ENCODE measurements at places on chromosomes 16 and 17.

- no peak for DNase-seq
These were observed 9.7 kb downstream of the ERN1 start for GRCh38 chr17:64120159-64120810.

- DNase-seq = no peak
These were observed 32.5 kb downstream of the HOXB1 start for GRCh38 chr17:48498164-48498850.

- DNase-seq = no peak
These were observed 105.8 kb downstream of the ADCY9 start for GRCh38 chr16:4010225-4011158.

- DNase-seq = no peak
These were observed 33.0 kb downstream of the COX11 start for GRCh38 chr17:54935471-54935870.

DNA sequence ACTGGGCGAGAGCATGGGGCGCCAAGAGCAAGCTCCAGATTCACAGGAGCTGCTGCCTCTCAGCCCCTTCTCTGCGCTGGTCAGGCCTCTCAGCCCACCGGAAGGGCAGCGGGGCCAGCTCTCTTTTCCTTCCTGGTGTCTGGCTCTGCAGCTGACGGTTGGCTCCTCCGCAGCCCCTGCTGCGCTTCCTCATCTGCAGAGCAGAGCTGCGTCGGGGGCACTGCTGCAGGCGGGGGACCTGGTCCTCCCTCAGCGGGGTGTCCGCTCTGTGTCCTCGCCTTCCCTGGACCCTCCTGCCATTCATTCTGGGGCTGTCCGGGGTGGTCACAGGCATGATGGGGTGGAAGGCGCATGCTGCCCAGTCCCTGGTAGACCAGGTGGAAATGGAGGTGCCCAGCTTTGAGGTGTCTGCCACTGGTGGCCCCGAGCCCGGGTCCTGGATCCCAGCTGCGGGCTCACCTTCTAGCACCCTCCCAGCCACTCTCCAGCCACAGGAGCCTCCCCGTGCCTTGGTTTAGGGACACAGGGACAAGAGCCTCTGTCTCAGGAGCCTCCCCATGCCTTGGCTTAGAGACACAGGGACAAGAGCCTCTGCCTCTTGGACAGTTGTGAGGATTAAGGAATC, 84.8 kb downstream of the IRF8 start:
- no peak for DNase-seq

DNA sequence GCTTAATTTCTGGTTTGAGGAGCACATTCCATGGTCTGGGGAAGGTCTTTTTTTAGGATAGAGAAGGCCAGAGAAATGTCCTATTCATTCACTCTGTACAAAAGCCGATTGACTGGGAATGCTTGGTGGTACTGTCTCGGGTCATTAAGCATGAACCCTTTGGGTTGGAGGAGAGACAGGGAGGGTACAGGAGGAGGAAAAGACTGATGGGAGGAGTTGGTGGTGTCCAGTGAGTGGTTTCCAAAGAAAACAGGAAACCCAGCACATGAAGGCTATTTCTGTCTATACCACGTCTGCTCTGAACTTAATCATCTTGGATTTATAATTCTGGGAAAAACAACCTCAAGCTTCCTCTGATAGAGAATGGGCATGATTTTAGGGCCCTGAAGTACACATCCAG, 111.9 kb downstream of the XYLT1 start:
- no peak for DNase-seq

DNA sequence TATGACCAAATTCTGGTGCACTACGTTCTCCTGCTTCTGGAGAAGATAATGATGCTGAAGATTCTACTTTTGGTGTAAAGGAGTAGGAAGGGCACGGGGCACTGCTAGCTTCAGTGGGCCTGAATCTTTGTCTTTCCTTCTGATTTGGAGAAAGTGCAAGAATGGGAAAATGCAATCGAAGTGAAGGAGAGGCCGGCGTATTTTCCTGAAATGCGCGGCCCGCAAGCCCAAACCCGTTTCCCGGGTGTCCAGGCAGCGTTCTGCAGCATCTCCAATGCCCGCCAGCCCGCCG, 372 bp upstream of the NDE1 start:
- DNase-seq = no peak

DNA sequence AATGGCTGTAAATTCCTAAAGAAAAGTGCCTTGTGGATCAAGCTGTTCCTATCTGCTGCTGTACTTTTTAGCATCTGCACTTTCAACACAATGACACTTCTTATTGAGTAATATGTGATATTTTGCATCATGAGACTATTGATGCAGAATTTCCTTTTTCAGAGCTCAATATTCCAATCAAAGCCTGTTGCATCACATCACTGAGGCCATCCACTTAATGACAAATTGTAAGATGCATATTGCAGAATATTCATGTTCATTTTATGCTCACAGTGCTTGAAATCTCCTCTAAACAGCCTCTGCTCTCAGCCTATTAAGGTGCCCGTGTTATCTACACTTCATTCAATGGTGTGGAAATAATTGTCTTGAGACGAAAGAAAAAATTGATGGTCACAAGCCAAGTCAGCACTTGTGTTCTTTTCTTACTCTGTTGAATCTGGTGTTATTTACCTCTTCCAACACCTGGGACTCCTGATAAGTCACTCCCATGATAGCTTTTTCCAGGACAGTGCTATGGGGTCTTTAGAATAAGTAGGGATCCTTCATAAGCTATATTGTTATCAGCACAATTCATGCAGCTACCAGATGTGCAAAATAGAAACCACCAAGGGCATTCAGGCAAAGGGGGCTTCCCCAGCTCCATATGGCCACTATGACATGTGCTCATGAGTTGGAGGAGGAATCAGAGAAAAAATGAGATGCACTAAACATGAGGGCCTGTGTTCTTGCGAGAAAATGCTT, 9.3 kb upstream of the SKAP1 start:
- peak; percentile 15 for DNase-seq

DNA sequence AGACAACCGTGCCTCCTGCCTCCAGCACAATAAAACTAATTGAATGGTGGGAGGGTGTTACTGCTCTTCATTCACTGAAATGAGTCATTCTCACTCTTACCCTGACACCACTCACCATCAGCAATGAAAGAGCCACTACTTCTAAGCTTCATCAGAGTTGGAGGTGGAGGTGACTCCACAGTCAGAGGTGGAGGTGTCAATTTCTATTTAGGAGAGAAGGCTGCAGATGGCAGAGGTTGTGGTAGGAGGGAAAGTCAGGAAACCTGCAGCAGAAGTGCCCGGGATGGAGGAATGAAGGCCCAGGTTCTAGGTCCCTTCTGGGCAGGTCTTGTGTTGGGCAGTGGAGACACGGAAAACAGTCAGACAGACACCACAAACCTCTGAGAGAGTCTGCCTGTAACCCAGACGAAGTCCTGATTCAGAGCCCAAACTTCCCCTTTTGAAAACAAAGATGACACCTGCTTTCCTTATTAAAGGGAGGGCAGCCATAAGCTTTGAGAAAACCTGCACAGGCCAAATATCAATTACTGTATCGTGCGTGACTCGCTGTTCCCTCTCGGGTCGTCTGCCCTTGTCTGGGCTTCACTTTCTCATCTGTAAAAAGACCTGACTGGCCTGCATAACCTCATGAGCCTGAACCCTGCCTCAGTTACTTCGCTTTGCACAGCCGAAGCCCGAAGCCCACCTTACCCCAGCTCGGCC, 668 bp downstream of the ATPAF2 start:
- no peak for DNase-seq

GRCh38 chr17:1058423-1059130, 61.6 kb downstream of the TIMM22 start:
- no peak for DNase-seq

GRCh38 chr17:45228763-45229539, 7.3 kb downstream of the FMNL1 start:
- DNase-seq = no peak

GRCh38 chr17:33299115-33299514, 6.0 kb upstream of the ASIC2 start:
- no peak for DNase-seq

- no peak for DNase-seq
These were observed 4.6 kb downstream of the GAS2L2 start for GRCh38 chr17:35748341-35748841.

DNA sequence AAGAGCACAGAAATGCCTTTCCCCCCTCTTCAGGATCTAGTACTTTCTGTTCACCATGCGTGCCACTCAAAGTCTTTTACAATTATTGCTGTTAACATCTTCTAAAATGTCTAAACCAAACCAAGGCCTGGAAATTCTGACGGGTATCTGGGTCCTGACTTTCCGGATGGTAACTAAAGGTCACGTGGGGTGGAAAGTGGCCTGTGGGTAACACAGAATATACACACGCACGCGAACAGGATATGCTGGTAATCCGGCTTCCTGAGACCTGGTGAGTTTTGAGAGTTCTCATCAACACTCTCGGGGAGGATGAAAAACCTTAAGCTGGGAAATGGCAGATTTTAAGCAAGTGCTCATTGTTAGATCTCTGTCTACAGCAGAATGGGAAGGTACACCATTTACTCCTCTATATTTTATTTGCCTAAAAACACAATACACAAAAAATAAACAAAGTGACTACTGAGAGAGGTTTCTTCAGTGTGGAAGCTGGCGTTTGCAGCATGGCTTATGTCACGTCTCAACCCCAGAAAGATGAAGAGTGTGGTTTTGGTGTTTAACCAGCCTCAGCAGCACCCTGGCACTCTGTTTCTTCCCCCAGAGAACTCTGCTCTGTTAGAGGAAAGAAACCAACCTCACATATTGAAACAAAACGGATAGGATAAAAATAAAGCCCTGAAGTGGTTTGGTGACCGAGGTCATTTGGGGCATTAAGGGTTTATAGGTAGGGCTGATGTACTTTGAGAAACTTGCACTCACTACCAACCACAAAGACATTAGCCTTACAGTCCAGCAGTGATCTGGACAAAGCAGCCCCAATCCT, 37.3 kb downstream of the SMG6 start:
- DNase-seq = no peak

GRCh38 chr16:87851141-87851587, 18.1 kb downstream of the SLC7A5 start:
- no peak for DNase-seq

GRCh38 chr16:27311897-27312303, 1.9 kb upstream of the IL4R start:
- no peak for DNase-seq

DNA sequence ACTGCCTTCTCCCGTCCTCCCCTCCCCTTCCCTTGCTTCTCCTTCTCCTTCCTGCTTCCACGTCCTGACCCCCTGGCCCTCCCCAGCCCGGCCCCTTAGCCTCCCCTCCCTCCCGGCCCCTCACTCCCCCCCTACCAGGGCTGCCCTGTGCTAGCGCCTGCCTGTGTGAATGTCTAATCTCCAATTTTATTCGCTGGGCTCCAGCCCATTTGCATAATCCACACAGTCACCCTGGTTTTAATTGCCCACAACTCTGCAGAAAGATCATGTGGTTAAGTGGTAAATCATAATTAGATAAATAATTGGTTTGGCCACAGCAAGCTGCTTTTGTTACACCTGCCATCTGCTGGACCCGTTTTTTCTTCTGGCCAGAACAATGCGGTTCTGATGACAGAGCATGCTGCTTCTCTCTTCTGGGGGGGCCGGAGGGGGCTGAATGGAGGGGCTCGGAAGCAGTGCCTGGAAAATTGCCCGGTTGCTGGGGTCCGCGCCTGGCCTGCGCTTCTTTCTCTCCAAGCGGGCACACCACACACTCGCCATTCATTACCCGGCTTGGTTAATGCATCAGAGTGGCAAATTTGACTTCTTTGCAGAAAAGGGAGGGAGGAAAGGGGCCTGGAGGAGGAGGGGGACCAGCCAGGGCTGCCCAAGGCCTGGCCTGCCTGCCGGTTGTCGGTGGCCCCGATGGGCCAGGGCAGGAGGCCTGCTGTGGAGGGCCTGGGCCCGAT, 19.5 kb upstream of the GSE1 start:
- DNase-seq = peak; percentile 91

- peak; percentile 9 for DNase-seq
These were observed 741 bp upstream of the GRB2 start for GRCh38 chr17:75406222-75406615.

GRCh38 chr16:68342620-68343019, 31.8 kb downstream of the PRMT7 start:
- no peak for DNase-seq

DNA sequence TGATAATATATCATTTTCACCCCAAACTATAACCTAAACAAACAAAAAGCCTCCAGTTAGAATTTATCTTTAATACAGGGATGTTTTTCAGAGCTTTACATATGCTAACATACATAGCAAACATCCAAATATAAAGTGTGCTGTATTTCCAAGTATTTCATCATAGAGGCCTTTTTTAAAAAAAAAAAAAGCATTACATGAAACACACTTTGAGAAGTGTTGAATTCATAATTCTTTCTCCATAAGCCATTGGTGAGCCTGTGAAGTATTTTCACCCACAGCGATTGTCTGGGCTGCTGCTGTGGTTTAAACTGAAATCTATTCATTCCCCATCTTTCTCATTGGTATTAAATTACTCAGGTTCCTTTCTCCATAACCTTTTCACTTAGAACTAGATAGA, 503.4 kb upstream of the CDH8 start:
- DNase-seq = no peak

DNA sequence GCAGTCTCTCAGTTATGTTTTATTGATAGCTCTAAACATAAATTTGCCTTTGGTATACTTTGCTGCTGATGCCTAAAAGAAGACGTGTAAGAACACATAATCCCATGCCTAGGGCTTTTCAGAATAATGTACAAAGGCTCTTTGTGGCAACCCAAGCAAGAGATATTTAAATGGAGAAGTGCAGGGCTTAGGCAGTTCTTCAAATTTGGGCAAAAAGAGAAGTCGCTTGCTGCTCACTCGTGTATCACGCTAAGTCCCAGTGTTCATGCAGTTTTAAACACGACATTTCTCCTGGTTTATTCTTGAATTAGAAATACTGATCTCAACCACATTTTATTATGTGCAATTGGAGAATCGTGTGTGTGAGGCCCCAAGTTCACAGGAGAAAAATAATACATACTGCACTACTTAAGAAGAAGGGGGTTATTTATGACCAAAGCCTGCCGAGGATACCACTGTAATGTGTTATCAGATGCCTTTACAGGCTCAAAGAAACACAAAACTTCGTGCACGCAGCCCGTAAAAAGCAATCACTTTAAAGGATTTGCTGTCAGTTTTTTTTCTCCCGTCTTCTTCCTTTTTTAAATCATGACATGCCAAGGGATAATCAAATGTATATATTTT, 22.5 kb upstream of the IRX6 start:
- no peak for DNase-seq

GRCh38 chr17:36846410-36847292, 90.6 kb upstream of the LHX1 start:
- no peak for DNase-seq

DNA sequence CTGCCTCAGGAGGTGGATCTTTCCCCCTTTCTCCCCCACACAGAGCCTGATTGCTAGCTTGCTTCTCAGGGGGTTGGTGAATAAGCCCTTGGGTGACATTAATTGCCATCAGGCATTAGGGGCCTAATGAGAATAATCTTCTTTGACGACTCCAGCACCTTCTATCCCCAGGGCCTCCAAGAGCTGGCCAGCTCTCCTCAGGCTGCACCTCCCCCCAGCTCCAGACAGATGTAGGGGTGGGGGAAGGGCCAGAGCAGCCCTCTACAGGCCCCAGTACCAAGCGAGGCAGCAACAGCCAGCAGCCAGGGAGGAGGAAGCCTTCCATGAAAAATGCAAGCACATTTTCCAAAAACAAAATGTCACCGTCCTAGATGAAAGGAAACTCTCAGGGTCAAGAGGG, 1.4 kb upstream of the TMEM132E start:
- DNase-seq = peak; percentile 82

GRCh38 chr17:63431618-63431938, 14.5 kb downstream of the CYB561 start:
- DNase-seq = no peak
